ENCODE measurements at places on chromosomes 4 and X.

GRCh38 chr4:79431839-79432238 lies 23.8 kb upstream of the GK2 start:
- DNase-seq, result no peak

GRCh38 chrX:155086202-155086840 lies 15.0 kb downstream of the BRCC3 start:
- DNase-seq, result peak; percentile 19

DNA sequence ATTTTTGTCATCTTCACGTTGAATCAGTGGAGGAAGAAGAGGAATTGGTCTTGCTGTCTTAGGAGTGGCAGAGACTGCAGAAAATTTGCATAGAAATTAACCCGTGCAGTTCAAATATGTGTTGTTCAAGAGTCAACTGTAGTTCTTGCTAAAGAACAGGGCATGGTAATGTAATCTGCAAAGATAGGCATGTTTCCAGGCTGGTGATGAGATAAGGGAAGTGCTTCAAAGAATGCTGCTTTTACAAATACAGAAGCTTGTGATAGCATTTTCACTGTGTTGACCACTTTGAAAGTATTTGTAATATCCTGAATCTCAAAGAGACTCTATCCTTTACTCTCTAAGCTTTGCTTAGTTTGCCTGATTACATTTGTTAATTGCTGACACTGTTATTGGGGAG lies 60.1 kb downstream of the PRRG1 start:
- no peak for DNase-seq

GRCh38 chr4:99847362-99847976 lies 30.8 kb downstream of the DAPP1 start:
- no peak for DNase-seq

DNA sequence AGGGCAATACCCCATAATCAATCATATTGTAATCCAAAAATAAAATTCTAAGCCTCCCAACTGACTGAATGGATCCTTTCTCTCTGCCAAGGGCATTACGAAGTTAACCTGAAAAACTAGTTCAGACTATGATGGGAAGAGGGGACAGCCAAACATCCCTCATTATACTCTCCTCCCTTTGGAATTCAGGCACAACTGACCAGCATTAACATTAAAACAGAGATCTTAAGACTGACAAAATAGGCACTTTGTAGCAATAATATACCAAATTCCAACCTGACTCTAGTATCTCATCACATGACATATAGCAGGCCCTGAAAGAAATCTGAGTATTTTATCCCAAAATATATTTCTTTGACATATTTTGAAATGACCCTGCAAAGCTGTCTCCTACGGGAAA lies 55.0 kb upstream of the SPP1 start:
- DNase-seq, result no peak

GRCh38 chr4:95107635-95108034 lies 349.9 kb downstream of the BMPR1B start:
- DNase-seq, result peak; percentile 7

GRCh38 chrX:11108253-11108941 lies 2.7 kb upstream of the HCCS start:
- DNase-seq, result no peak

- no peak for DNase-seq
These were observed 128.7 kb downstream of the OPHN1 start for GRCh38 chrX:68304602-68305001.

DNA sequence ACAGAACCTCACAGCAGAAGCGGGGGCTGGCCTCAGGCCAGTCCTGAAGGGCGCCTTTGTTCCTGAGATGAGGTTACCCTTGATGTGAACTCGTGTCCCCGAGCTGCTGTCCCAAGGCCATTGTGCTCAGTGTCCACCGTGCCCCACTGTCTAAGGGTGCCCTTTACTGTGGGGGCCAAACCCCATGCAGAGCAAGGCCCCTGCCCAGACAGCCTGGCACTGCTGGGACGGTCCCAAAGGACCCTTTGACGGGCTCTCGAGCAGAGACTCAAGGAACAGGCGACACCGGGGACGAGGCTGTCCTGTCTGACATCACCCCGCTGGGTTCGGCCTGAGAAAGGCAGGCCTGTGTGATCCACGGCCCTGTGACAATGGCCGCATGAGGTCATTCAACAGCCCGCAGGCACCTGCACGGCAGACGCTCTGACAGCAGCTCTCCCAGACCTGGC lies 100.6 kb downstream of the ABLIM2 start:
- no peak for DNase-seq

DNA sequence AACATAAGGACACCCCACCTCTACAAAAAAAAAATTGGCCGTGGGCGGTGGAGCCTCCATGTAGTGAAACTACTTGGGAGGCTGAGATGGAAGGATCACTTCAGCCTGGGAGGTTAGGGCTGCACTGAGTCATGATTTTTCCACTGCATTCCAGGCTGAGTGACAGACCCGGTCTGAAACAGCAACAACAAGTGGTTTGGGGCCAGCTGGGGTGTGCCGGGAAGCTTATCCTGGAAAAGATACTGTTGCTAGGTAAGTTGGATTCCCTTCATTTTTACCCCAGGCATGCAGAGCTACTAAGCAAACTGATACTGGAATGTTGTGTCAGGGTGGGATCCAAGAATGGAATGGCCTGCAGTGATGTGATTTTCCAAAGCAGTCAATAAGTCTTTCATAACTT lies 57.0 kb downstream of the XAGE2 start:
- peak; percentile 9 for DNase-seq

DNA sequence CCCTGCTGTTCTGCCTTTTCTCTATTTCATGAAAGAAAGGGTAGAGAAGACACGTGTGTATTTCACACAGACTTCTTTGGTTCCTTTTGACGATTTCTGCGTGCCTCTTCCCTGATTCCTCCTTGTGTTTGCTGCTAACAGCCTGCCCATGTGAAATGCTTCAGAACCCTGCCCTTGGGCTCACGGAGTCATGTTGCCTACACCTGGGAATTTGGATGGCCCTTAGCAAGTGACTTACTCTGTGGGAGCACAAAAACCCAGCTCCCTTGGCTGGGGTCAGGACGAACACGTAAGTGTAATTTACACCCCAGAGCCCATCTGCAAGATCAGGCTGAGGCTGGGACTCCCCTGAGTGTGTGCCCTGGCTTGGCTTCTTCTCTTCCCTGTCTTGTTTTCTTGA lies 220.3 kb upstream of the BCOR start:
- no peak for DNase-seq

DNA sequence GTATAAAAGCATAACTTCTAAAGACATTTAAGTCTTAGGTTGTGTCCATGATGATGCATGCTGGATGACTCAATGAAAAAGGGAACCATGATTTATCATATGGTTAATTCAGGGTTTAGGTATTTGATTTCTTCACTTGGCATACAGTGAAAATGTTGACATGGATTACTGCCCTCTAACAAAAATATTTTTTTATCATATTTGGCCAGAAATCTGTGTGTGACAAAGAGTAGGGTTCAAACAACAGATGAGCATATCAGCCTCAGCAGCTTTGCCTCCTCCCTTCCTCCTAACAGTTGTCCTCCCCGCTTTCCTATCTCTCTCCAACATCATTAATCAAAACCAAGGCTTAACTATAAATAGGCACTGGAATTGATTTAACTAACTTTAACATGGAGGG lies 46.3 kb downstream of the ARHGAP6 start:
- peak; percentile 2 for DNase-seq

DNA sequence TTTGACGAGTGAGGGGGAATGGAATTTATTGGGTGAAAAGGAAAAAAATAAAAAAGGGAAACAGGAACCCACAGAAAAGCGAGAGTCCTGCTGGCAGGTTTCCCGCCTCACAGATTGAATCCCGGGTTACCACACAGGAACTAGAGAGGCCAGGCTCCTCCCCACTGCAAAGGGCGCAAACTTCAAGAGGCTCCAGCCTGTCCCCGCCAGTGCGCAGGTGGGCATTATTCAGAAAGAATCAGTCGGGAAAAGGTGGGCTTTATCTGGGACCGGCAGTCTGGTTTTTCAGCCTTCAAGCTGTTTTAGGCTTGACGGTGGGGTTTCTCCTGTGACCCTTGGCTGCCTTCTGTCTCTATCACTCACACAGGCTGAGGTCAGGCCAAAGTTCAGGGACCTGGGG lies 1496.8 kb downstream of the RPA4 start:
- no peak for DNase-seq

- no peak for DNase-seq
These were observed 84.2 kb upstream of the EGFL6 start for GRCh38 chrX:13485167-13485566.

GRCh38 chr4:185341841-185342240 lies 53.9 kb downstream of the LRP2BP start:
- DNase-seq, result no peak

DNA sequence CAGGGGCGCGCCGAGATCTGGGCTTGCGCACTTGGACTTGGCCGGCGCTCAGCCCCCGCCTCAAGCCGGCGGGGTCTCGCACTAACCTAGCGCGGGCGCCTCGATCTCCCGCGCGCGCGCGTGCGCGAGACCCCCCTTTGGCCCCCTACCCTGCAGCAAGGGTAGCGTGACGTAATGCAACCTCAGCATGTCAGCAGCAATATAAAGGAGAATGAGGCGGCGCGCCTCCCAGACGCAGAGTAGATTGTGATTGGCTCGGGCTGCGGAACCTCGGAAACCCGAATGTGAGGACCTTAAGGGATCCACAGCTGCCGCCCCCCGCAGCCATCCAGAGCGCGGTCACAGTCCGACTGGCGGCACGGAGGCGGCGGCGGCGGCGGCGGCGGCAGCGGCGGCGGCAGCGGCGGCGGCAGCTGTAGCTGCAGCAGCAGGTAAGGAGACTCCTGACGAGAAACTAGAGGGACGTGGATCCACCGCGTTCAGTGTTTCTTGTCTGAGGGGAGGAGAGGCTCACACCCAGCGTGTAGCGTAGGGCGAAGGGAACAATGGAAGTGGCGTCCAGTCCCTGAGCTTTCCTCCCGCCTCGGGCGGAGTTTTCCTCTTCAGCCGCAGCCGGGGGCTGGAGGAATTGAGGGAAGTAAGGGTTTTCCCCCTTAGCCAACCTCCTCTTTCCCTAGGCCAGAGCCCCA lies at the start of the genes SATL1 and ZNF711:
SATL1 (minus strand) TSS at position 19 of the 689 bp plus-strand sequence. CDS start 134,811 bp downstream, outside the sequence.
ZNF711 (plus strand) TSS at position 231 of the 689 bp plus-strand sequence. CDS start 3,582 bp downstream, outside the sequence.
- DNase-seq, result no peak

GRCh38 chr4:81621490-81621889 lies 149.8 kb upstream of the RASGEF1B start:
- no peak for DNase-seq

DNA sequence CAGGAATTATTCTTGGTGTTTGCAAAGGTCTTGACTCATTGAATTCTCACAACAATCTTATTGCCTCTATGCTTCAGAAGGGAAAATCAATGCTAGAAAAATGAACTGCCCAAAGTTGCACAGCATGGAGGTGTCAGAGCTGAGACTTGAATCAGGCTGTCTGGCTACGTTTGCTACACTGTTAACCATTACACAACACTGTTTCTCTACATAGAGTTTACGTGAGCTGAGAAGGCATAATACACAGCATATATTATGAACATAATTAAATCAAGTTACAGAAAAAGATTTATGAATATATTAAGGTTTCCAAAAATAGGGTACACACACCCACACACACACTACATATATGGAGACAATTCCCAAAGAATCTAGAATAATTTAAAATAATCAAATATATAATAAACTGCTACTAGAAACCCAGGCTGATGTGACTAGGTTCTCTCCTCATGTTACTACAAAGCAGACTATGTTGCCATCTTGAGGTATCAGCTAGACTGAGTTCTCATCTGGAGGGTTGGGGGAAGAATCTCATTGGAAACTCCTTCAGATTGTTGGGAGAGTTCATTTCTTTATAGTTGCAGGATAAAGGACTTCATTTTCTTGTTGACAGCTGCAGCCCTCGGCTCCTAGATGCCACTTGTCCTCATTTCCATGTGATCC lies 1270.5 kb downstream of the ARAP2 start:
- no peak for DNase-seq

GRCh38 chr4:1608196-1608820 lies 75.8 kb downstream of the FAM53A start:
- DNase-seq, result no peak

GRCh38 chr4:15410750-15411149 lies 17.1 kb upstream of the C1QTNF7 start:
- no peak for DNase-seq

GRCh38 chrX:44992775-44993174 lies 119.8 kb downstream of the KDM6A start:
- no peak for DNase-seq

DNA sequence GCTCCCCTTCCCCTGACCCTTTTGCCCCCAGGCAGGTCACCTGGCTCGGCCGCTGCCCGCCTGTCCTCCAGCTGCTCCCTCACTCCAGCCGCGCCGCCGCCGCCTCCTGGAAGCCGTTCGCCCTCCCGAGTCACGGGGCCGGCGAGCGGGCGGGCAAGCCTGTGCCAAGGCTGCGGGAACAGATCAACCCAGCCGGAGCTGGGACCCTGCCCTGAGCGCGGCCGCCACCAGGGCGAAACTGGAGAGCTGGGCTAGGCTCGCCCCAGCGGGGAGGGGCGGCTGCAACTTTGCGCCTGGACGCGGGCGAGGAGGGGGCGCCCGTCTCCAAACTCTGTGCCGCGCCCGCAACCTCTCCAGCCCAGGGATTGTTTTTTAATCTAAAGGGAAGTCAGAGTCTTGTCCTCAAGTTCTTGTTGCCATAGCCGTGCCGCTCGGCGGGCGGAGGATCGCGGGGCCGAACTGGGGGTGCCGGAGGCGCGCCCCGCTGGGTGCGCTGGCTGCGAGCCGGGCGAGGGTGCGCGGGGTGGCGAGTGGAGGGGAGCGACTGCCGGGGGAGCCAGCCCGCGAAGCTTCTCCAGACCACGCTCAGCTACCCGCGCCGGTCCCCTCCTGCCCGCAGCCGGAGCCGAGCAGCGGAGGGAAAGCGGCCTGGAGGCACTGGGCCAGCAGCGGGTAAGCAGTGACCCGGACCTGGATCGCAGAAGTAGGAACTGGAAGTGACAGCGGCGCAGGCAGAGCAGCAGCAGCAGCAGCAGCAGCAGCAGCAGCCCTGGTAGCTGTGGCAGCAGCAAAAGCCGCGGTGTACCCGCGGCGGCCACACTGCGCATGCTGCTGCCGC lies 13.4 kb downstream of the ARHGEF6 start:
- DNase-seq, result peak; percentile 51

DNA sequence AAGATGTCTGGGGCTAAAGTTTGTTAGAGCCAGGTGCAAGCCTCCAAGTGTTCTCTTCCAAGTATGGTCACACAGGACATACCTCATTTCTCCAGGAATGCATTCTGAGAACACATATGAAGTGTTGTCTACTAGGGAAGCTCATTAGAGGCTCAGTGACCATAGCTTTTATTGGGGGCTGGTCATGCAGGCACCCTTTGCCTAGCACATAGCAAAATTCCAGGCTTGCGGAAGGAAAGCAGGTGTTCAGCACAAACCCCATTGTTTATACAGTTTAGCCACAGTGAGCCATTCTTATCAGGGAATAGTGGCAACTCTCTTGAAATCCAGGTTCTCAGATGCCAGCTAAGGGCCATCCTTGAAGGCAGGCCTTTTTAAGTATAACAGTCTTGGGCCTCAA lies 339.4 kb upstream of the ZCCHC13 start:
- no peak for DNase-seq

DNA sequence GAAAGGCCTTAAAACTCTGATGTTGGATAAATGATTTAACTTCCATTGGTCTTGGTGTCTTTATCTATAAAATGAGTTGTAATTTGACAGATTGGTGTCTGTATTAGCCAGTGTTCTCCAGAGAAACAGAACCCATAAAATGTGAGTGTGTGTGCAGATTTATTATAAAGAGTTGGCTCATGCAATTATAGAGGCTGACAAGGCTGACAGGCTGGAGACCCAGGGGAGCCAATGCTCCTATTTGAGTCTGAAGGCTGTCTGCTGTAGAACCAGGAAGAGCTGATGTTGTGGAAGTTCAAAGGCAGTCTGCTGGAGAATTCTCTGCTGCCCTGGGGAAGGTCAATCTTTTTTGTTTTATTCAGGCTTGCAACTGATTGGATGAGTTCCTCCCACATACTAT lies 131.7 kb downstream of the SLC4A4 start:
- DNase-seq, result no peak

Data from AG08395 (cell line).